ENCODE measurements at places on chromosomes 2 and 18. TPM values are rescaled to one million over a fixed set of nuclear protein-coding genes. Genes with fewer than 3 reads are reported as not detected.

The ZBTB7C gene
- total RNA-seq, result 0.94 TPM

The LIMS2 gene
- total RNA-seq, result 2.5 TPM

The PDE11A gene
- 1.3 TPM for total RNA-seq

The SERTAD2 gene
- 11.0 TPM for total RNA-seq

The SERPINB11 gene
- not detected for total RNA-seq

The AFTPH gene
- 83.6 TPM for total RNA-seq

The NDUFV2 gene
- total RNA-seq, result 102 TPM

The ADGRF3 gene
- under 0.01 TPM for total RNA-seq

The TMEM163 gene
- total RNA-seq, result 19.1 TPM

The TANC1 gene
- total RNA-seq, result 16.0 TPM

The SPATA3 gene
- not detected for total RNA-seq

The KRTCAP3 gene
- total RNA-seq, result not detected

The MC4R gene
- total RNA-seq, result 1.3 TPM

The TRIM43 gene
- total RNA-seq, result not detected

The PID1 gene
- 36.9 TPM for total RNA-seq

The C18orf63 gene
- not detected for total RNA-seq

The CROCC2 gene
- total RNA-seq, result under 0.01 TPM

The C1QL2 gene
- 1.6 TPM for total RNA-seq

The PSMA8 gene
- total RNA-seq, result not detected

The CDK15 gene
- not detected for total RNA-seq

The RNF103 gene
- 62.0 TPM for total RNA-seq

The IRS1 gene
- total RNA-seq, result 21.9 TPM

The EVX2 gene
- not detected for total RNA-seq

The PMAIP1 gene
- 0.94 TPM for total RNA-seq

The LYG2 gene
- not detected for total RNA-seq

The DSC3 gene
- total RNA-seq, result 0.31 TPM

The CDH19 gene
- total RNA-seq, result not detected

The UGT1A10 gene
- not detected for total RNA-seq

The EVA1A gene
- not detected for total RNA-seq

The NT5DC4 gene
- total RNA-seq, result not detected

The KCNJ13 gene
- total RNA-seq, result 3.8 TPM

The ITGB6 gene
- not detected for total RNA-seq

The DSG1 gene
- not detected for total RNA-seq

The TGFA gene
- total RNA-seq, result 7.5 TPM

The SCN7A gene
- total RNA-seq, result 0.94 TPM

The FKBP7 gene
- 12.5 TPM for total RNA-seq

The CDCA7 gene
- 26.6 TPM for total RNA-seq

The NLRC4 gene
- total RNA-seq, result 0.31 TPM

The NEUROD1 gene
- 4.7 TPM for total RNA-seq

The CCDC148 gene
- total RNA-seq, result 15.7 TPM

The PLEKHH2 gene
- total RNA-seq, result 12.5 TPM

The AQP12A gene
- not detected for total RNA-seq

The SIX3 gene
- total RNA-seq, result 0.31 TPM

The ST8SIA5 gene
- total RNA-seq, result 31.9 TPM

Measured in parietal lobe (tissue), 2 donors.